Cerebellar cortex (tissue), 1 donor: ENCODE measurements at places on chromosomes 12 and 14.

DNA sequence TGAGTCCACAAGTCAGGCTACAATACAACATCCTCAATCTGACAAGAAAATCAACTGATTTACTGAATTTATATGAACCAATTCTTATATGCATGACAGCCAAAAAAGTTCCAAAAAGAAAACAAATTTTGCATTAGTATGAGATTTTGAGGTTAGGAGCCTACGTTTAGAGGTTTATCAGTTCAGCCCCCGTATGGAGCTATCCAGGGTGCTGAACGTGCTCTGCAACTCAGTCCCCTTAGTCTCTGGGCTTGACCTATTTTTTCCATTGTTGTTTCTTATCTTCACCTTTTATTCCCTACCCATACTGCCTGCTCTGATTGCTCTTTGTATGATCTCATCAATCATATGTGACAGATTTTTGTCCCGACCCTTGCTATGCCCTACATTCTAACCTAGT, 693.0 kb downstream of the NRXN3 start:
- no peak for DNase-seq

DNA sequence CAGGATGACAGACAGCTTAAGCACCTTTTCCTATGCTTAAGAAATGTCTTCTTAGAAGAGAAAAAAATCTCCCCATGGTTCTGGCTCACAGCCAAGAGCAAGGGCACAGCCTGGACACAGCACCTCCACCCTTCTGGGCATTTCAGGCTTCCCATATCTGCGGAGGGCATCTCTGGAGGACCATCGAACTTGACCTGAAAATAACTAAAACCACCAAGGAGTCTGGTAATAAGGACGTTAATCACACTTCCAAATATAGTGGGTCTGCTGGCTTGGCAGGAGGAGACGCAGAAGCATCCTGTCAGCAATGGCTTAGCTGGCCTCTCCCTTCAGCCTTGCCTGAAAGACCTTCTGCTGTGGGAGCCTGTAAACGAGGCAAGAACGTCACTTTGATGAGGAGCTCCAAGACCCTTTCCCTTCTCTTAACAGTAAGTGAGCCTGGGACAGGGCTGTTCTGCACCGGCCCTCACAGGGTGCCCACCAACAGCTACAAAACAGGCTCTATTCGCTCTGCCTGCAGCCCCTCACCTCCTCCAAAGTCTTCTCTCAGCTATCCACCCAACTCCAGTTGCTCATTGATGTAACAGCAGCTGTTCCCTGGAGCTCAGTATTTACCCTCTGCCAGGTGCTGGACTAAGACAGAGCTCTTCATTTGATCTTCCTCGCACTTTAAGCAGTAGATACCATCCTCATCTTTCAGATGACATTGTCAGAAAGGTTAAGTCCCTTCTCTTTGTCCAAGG, 13.2 kb downstream of the SETD3 start:
- peak; percentile 27 for DNase-seq

- DNase-seq = peak; percentile 57
These were observed 12.0 kb downstream of the CLSTN3 start for GRCh38 chr12:7142056-7142644.

DNA sequence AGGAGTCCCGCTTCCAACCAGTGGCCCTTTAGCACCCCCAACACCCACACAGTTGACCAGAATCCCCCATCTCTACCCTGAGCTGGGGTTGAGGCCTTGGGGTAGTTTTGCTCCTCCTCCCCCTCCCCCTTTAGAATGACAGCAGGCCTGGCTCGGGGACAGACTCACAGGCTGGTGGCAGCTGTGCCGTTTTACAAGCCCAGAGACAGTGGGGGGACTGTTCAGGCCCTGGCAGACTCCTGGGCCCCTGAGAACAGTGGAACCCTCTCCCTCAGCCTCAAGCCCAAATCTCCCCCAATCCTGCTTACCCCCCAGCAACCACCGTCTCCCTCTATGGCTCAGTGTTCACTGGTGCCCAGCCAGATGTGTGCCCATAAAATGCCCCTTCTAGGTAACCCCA, 10.1 kb downstream of the TMEM119 start:
- no peak for DNase-seq

DNA sequence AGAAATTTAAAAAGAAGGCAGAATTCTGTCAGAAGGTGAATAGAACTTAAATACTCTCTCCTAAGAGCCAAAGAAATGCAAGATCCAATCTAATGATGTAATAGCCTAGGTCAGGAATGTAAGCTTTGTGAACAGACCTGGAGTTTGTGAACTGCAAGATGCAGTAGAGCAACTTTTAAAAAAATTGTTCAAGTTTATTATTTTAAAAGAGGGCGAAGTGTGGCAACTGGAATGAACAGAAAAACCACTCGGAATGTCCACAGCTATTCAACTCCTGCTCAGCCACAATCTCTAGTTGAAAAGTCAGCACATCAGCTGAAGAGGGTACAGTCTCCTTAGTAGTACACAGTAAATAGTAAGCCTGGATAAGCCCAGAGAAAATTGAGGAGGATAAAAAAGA, 228.8 kb downstream of the PPFIA2 start:
- no peak for DNase-seq

DNA sequence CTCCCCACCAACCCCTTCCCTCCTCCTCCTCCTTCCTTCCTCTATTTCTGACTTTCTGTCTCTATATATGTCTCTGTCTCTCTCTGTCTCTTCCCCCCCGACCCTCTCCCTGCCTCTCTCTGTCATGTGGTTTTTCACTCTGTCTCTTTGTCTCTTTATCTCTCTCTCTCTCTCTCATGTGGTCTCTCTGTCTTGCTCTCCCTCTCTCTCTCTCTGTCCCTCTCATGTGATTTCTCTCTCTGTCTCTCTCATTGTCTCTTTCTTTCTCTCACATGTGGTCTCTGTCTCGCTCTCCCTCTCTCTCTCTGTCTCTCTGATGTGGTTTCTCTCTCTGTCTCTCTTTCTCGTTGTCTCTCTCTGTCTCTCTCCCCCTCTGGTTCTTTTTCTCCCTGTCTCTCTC, 59.3 kb downstream of the PHETA1 start:
- no peak for DNase-seq

GRCh38 chr14:79464468-79464867, 746.8 kb downstream of the DIO2 start:
- no peak for DNase-seq

DNA sequence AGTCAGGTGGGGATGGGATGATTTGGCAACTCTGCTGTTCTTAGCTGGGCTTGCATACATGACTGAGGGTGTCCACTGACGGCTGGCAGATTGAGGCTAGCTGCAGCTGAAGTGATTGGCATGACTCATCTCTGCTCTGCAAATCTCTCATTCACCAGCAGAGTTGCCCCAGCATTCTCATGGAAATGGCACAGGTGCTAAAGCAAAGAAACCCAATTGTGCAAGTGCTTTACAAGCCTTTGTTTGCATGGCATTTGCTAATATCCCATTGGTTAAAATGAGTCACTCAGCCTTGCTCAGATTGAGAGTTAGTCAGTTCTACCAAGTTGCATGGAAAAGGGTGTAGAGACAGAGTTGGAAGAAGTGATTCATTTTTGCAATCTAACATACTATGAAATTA, 389.7 kb upstream of the FAR2 start:
- no peak for DNase-seq

DNA sequence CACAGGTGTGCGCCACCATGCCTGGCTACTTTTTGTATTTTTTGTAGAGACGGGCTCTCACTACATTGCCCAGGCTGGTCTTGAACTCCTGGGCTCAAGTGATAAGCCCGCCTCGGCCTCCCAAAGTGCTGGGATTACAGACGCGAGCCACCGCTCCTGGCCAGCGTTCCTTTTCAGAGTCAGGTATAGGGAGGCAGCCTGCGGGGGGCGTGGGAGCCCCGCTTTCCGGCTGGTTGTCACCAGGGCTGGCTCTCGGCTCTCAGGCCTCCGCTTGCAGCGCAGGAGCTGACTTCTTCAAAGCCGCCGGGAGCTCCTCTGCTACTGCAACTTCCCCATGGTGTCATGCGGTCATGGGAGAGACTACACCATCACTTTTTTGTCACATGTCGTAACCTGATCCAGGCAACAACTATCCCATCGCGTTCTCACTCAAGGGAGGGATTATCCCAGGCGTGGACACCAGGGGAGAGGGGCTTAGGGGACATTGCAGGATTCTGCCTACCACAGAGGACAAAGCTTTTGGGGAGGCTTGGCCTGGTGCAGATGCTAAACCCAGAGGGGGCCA, 129.4 kb downstream of the SCARB1 start:
- peak; percentile 75 for DNase-seq

DNA sequence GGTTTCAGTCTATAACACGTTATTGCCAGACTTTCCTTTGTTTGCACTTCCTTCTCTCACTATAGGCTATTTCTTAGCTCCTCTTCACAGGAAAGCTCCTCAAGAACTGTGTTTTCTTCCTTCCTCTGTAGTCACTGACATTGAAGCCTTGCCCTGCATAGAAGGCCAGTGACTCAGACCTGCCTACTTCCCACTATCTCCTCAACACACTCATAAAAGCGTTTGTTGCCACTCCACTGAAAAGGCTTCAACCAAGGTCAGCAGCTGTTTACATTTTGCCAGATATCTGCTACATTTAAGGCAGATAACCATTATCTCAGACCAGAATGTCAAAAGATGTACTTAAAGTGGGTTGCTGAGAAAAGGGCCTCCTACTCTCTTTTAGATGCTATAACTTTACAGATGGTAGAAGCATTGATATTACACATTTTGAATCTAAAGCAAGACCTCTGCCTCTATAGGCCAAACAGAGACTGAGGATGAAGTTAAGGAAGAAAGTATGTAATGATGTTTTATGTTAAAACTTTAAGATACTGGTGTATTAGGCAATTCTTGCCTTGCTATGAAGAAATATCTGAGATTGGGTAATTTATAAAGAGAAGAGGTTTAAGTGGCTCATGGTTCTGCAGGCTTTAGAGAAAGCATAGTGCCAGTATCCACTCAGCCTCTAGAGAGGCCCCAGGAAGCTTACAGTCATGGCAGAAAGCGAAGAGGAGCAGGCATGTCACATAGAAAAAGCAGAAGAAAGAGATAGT, 233.3 kb upstream of the FLRT2 start:
- DNase-seq = no peak

GRCh38 chr12:14841761-14842160, 1.6 kb downstream of the ART4 start:
- DNase-seq = no peak

GRCh38 chr14:85315733-85316290, 214.1 kb upstream of the FLRT2 start:
- DNase-seq = no peak

GRCh38 chr14:64215274-64215673, 78.9 kb downstream of the ESR2 start:
- no peak for DNase-seq

DNA sequence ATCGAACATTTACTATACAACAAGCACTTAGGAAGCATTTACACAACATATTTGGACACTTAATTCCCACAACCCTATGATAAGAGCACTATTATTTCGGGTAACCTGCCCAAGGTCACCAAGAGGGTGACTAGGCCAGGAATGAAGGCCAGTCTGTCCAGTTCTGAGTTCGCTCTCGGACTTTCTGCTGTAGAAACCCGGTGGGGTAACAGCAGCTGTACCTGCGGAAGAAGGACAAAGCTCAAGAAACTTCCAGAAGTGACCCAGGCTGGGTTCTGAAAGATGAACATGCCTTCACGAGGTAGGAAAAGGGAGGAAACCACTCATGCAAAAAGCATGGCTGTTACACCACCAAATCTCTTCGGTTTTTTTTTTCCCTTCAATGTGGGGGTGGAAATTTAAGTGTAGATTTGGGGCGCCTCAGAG, 10.8 kb downstream of the PLA2G1B start:
- no peak for DNase-seq

- DNase-seq = no peak
These were observed 187.2 kb downstream of the RPL10L start for GRCh38 chr14:46464341-46464740.
